AG04450 (cell line): ENCODE measurements at places on chromosomes 5 and 9. TPM values are rescaled to one million over a fixed set of nuclear protein-coding genes. Genes with fewer than 3 reads are reported as not detected.

SEMA6A gene
- 0.17 and 0.30 TPM in 2 replicates for polyA plus RNA-seq

ANKRD34B gene
- polyA plus RNA-seq = not detected in 2 replicates

CCNI2 gene
- polyA plus RNA-seq = not detected in 2 replicates

FOXD4L4 gene
- polyA plus RNA-seq = not detected in 2 replicates

GRCh38 chr5:124544366-124545055 is 201.9 kb downstream of the ZNF608 start:
- DNase-seq = no peak

- DNase-seq = peak; percentile 39
Observed at GRCh38 chr9:136572003-136572827, 26.4 kb upstream of the NOTCH1 start.
